ENCODE measurements at places on chromosomes 2 and 18. TPM values are rescaled to one million over a fixed set of nuclear protein-coding genes. Genes with fewer than 3 reads are reported as not detected.

Gene ASXL3
- not detected for total RNA-seq

Gene HNRNPLL
- 122 TPM for total RNA-seq

Gene RNASEH1
- total RNA-seq, result 10.3 TPM

DNA sequence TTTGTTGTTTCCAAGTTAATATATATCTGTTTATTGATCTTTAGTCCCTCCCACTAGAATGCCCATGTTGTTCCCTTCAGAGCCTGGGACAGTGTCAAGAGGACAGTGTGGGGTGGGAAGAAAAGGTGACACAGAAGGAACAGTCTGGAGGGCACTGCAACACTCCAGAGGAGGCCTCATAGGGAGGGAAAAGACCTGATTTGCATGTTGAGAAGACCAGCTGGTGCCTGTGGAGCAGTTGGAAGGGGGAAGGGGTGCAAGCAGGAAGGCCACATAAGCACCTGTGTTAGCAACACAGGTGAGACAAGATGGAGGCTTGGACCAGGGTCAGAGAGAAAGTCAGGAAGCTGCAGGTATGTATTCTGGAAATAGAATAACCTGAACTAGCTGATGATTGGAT is 48.1 kb upstream of the FHOD3 start:
- ATAC-seq, result no peak

DNA sequence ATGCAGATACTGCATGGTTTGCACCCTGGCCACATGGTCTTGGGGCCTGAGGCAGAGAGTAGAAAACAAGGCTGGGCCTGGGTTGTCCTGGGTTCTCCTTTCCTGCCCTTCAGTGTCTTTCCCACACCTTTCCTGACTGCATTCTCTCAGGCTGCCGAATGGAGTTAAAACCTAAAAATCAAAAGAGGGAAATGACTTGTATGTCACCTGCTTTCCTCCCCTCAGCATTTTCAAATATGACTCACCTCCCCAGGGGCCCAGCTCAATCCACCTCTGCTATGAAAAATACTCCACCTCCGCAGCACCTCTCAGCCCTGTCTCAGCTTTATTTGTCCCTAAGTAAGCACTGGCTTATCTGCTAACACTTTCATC is 457.8 kb upstream of the MEX3C start:
- ATAC-seq, result peak; percentile 82

- no peak for ATAC-seq
Observed at GRCh38 chr2:37427241-37427640, 82.8 kb downstream of the QPCT start.

DNA sequence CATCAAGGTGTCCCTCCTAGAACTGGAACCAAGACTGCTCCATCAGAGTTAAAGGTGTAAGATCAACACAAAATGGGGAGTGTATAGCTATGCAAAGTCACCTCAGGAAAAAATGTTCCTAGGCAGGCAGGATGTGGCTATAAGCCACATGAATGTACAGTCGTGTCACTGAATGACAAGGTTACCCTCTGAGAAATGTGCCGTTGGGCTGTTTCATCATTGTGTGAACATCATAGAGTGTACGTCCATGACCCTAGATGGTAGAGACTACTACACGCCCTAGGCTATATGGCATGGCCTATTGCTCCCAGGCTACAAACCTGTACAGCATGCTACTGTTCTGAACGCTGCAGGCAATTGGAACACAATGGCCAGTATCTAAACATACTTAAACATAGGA is 24.5 kb downstream of the TYMS start:
- ATAC-seq, result peak; percentile 97

DNA sequence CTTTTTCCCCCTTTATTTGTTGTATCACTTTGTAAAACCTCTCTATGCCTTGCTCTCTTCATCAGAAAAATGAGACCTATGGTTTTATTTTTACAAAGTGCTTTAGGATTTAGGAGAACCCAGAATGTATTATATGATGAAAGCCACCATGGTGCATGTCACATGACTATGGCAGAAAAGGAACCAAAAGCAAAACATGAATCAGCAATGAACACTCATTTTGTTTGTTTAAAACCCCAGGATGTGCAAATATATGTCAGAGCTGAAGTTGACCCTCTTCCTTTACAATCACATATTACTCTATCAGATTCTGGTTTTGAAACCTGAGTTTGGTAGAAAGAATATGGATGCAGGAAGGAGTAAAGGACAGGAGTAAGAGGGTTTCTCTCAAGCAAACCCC is 70.0 kb downstream of the FIGN start:
- no peak for ATAC-seq

DNA sequence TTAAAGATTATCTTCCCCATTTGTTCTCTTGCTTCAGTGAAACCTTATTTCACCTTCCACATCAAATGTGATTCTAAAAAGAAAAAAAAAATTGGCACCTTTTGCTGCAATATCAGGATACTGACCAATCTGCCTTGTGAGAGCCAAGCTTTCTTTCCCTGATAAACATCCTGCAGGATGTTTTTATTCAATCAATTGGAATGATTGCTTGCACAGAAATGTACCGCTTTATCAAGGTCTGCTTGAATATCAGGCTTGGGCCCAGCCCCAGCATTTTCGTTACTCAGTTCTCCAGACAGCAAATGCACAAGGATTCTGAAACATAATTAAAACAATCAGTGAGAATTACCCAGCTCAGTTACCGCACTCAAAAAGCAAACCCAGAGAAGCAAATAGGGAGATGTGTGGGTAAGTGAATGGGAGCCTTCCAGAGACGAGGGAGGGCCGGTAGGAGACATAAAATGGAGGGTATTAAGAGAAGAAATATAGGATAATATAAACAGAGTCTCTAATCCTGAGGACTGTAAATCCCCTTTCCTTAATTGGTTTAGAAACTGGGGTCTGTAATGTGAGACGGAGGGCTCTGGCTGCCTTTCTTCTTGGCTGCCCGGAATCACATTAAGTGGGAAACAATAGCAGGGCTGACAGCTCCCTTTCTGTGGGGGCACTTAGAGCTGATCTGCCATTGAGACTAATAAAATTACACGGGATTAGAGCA is 291.8 kb downstream of the ICOS start:
- ATAC-seq, result no peak

DNA sequence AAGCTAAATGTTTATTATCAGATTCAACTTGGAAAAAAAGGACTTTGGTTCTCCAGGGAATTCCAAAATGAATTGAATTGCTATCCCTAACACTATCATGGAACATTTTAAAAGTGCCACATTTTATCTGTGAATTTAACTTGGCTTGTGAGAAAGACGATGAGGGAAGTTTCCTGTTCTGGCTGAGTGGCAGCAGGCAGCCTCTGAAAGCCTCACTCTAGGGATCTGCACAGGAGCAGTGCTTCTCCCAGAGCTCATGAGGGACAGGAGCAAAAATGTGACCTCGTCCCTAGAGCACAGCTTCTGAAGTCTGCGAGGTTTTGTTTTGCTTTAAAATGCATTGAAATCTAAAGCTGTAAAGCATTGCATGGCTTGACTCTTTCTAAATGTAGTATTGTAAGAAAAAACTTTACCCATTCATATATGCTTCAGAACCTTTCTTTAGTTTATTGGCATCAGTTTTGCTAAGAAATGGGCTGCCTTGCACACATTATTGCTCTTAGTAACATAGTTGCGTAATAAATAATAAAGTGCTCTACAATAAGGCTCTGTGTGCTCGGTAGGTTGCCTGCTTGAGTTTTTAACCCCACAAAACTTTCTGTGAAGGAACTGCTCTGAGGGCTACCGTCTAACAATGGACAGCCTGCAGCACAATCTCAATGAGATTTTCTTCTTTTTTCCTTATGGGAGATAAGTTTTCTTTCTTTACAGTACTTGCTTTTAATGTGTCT is 136.2 kb upstream of the CDCA7 start:
- no peak for ATAC-seq

DNA sequence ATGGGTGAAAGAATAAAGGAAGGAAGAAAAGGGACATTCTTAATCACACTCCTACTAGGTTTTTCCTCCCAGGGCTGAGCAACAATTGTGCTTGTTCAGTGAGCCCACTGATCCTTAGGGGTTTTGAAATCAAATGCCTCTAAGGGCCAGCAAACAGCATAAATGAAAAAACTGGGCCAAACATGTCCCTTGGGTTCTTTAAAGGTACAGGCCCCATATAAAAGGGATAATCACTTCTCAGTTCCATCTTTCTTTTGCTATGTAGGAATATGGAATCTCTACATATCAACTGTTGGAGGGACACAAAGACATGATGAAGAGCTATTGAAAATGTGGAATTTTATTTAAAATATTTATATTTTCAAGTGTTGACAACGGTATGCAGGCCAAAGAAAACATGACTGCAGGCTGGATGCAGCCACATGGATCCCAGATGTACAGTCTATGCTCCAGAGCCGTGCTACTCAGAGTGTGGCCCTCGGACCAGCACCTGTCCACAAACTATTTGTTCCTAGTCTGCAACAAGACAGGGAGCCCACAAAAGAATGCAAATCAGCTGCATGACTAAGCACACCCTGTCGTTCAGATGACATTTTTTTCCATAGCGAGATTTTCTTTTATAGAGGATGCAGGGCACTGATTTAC is 110.0 kb downstream of the CDH20 start:
- no peak for ATAC-seq

GRCh38 chr2:15481000-15481399 is 80.1 kb downstream of the NBAS start:
- no peak for ATAC-seq

DNA sequence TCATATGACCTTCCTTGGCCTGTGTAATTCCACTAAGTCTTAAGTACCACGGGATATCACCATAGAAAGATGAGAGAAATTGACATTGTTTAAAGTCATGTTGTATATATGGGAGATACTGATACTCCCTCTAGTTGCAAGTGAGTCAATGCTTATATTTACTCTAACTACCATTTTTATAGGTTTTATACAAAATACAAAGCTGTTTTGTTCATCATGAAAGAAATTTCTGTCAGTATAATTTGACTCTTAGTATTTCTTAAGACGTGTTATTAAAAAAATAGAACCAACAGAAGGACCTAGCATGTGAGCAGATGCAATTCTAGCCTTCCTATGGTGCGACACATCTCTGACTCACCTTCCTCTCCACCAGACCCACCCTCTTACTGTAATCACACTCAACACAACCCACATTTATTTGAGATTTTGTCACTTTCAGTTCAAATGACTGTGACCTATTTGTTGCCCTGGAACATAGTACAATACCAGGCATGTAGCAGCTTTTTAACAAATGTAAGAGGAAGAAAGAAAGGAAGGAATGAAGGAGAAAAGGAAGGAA is 453.1 kb downstream of the CMPK2 start:
- ATAC-seq, result no peak

DNA sequence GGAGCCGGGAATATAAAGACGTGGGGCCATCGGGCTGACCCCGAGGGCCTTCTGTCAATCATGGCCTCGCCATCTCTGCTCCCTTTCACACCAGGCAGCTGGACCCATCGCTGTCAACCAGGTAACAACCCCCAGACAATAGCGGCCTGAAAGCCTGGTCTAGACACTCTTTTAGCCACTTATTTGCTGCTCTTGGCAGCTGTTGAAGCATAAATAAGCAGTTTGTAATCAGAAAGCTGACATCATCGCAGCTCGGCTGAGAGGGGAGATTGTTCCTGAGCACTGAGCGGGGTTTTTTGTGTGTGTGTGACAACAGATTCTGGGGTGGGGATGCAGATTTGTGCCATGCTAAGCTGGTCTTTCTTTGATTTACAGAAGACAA is 423.6 kb upstream of the POU3F3 start:
- ATAC-seq, result no peak

GRCh38 chr2:109268916-109269315 is 139.9 kb downstream of the SH3RF3 start:
- ATAC-seq, result no peak

- no peak for ATAC-seq
Observed at GRCh38 chr2:1740716-1741589, 3.4 kb downstream of the PXDN start.

Measured in activated T-helper 17 cell treated with anti-CD3 and anti-CD28 coated beads, Interleukin-2, amount 50 U/mL, for 72 hours (primary cell).